Kasumi-1 (cell line): ENCODE measurements at places on chromosomes 6 and 20.

- DNase-seq, result no peak
Observed at GRCh38 chr20:46546298-46546697, 4.2 kb downstream of the OCSTAMP start.

DNA sequence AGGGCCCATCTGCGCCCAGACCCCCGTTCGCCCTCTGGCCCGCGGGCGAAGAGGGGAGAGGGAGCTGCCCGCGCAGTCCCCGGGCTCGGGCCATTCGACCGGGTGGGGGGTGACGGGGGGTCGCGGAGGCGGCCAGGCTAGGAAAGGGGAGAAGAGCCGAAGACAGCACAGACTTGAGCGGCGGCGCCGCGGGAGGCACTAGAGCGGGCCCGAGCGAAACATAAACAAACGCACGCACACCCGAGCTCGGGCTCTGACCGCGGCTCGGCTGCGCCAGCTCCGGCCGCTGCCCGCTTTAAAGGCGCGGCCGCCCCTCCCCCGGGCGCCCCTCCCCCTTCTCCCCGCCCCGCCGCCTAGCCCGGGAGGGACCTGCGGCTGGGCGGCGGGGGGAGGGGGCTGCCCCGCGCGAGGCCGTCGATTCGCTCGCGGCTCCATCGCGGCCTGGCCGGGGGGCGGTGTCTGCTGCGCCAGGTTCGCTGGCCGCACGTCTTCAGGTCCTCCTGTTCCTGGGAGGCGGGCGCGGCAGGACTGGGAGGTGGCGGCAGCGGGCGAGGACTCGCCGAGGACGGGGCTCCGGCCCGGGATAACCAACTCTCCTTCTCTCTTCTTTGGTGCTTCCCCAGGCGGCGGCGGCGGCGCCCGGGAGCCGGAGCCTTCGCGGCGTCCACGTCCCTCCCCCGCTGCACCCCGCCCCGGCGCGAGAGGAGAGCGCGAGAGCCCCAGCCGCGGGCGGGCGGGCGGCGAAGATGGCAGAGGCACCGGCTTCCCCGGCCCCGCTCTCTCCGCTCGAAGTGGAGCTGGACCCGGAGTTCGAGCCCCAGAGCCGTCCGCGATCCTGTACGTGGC lies at the start of gene FOXO3:
Gene FOXO3, plus strand, starts transcription at position 455 of the 846 bp plus-strand sequence. Its CDS starts 292 bp downstream, at position 747.
- peak; percentile 79 for DNase-seq

- DNase-seq, result no peak
Observed at GRCh38 chr6:149166747-149167146, 150.8 kb upstream of the TAB2 start.

DNA sequence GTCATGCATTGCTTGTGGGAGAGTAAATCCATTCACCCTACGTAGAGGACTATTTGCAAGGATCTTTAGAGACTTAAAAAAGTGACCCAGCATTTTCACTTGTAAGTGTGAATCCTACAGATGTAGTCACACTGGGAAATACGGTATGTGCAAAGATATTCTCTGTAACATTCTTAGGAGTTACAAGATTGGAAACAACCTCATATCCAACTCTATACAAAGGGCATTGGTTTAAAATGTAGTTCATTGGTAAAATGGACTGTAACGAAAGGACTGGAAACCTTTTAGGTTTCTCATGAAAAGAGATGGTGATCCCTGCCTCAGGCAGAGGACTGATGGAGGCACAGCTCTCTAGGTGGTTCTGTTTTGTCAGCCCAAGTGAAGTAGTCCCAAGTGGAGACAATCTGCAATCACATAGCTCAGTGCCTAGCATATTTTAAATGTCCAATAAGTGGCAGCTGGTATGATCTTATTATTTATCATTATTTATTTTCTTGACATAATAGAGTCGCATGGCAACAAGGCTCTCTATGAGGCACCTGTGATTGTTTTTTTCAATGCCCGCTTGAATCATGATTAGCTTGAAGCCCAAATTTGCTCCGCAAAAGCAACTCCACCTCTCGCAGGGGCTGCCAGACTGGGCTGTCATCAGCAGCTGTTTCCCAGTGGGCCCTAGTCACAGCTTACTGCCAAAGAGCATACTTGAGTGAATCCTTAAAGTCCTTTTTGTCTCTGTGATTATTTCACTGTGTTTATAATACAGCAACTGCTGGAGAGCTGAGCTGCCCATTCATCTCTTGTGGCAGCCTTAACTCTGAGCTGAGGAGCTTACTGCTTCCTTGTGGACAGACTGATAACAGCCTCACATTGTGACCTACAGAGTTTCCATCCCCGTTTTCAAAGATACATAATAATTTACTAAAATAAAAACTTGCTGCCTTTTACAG lies 19.8 kb upstream of the ENPP1 start:
- no peak for DNase-seq

- DNase-seq, result no peak
Observed at GRCh38 chr20:42340368-42340767, 722.2 kb upstream of the CHD6 start.

- no peak for DNase-seq
Observed at GRCh38 chr6:2378046-2378657, 132.7 kb upstream of the GMDS start.

- DNase-seq, result no peak
Observed at GRCh38 chr20:62481425-62482145, 5.8 kb upstream of the GATA5 start.
